SK-N-DZ (cell line): ENCODE measurements at places on chromosomes 6 and 20.

- DNase-seq: no peak
Observed at GRCh38 chr20:53834062-53834442, 236.3 kb downstream of the BCAS1 start.

DNA sequence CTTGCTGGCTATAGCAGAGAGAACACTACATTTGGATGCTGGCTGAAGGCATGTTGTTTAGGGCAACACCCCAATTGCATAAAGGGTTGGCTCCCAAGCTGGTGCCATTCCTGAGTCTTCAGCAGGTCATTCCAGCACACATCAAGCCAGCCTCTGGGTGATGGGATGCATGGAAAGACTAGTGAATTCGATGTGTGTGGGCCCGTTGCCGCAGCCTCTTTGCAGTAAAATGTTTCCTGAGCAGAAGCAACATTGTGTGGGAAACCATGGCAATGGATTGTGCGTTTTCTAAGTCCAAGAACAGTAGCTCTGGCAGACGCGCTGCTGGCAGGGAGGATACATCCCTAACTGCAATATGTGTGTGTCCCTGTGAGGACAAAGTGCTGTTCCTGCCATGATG, 142.4 kb upstream of the SLC24A3 start:
- no peak for DNase-seq

DNA sequence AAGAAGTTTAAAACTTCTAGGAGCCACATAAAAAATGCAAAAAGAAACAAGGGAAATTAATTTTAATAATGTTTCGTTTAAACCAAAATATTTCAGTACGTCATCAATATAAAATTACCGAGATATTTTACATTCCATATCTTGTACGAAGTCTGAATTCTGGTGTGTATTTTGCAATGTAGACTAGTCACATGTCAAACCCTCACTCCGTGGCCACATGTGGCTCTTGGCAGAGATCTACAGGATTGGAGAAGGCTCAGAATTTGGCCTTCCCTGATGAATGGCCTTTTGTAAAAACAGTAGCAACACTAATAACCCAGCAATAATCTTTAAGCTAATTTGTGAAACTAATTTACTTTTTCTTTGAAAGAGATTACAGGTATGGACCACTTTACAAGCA, 217.1 kb downstream of the PRL start:
- DNase-seq: no peak

- DNase-seq: peak; percentile 78
Observed at GRCh38 chr20:37257988-37258387, 3.6 kb downstream of the GHRH start.

GRCh38 chr20:43034981-43035724, 154.6 kb downstream of the PTPRT start:
- no peak for DNase-seq

DNA sequence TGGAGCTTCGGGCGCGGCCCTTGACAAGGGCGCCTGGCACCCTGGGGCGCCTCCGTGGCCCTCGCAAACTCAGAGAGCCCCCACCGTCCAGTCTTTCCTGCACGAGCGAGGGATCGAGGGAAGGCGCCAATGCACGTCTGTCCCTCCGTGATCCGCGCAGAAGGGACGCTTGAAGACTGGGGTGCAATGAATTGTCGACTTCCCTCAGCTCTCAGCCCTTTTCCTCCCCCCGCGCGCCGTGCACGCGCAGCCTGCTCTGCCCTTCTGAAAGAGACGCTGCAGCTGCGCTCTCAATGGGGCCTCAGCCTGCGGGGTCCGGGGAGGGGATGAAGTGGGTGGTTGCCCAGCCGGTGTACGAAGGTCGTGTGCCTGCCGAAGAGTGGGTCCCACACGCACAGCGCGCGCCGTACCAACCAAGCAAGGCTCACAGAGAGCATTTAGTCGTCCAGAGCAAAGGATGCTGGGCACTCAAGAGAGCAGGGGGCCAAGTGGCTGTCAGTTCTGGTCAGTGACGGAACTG, 5.5 kb upstream of the SOX4 start:
- DNase-seq: peak; percentile 80

DNA sequence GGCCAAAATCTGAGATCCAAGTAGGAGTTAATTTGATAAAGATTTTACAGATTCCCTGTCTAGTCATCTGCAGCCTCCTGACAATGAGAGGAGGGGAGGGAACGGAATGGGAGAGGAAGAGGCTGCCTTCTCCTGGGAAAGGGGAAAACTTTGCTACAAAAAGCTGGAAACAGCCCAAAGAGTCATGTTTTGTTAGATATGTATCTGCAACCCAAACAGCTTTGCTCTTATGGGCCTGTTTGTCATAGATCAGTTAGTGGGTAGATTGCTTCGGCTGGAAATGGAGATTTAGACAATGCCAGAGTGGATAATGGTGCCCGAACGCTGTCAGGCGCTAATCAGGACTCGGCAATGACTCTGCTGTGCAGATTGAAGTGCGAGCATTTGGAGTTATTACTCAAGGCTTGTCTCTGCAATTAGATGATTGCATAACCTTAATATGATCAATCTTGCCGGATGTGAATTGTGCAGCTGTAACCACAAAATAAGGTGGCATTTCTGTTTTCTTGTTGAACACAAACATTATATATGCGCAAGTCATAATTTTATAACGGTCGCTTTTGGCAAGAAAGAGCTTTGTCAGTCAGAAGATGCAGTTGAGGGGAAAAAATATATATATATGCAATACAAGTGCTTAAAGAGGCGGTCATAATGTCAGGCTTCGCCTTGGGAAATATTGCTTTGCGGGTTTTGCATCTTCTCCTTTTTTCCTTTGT, 92.4 kb upstream of the MAFB start:
- DNase-seq: peak; percentile 23

DNA sequence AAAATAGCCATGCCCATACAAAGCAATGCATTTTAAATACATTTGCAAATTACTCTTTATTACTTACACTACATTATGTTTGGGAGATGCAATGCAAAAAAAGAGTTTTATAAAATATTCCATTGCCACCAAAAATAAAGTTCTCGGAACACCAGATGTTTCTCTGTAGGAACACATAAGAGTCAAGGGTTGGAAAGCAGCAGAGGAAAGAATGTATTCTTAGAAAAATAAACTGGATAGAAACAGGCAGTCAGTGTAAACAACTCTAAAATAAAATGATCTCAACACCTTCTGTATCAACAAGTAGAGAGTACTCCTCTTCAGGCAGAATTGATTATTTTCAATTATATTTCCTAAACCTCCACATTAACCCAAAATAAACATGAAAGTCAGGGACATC, 28.1 kb downstream of the KIF13A start:
- DNase-seq: no peak

DNA sequence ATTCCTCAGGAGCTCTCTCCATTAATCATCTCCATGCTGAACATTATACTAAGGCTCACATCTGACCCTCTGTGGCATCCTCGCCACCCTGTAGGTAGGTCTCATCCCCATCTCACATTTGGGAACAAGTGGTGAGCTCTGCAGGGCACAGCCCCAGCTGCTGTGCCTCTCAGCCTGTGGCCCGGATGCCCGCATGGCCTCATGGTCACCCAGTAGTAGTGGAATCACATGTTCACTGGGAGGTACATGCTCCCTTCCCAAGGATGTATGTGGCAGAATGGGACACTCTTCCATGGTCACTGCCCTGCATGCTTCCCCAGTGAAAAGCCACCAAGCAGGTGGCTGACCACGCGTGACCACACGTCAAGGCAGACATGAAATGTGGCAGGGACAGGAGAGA, 26.3 kb upstream of the APMAP start:
- DNase-seq: no peak

GRCh38 chr20:5270603-5271002, 46.2 kb downstream of the PROKR2 start:
- DNase-seq: no peak

DNA sequence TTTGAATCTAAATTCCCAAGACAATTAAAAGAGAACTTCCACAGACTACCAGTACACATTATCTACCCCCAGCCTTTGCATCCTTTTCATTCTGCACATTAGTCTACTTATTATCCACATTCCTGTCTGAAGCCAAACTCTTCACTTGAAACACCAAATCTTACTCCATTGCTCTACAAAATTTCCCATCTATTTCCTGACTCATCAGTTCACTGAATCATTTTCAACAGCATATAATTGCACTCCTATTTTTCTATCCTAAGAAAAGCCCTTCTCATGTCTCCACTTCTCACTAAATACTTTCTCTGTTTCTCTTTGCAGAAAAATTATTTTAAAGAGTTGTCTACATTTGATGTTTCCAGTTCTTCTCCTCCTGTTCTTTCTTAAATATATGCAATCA, 239.4 kb upstream of the FERMT1 start:
- no peak for DNase-seq

- DNase-seq: no peak
Observed at GRCh38 chr6:137226697-137227096, 7.5 kb upstream of the IFNGR1 start.

GRCh38 chr6:107401573-107401972, 57.8 kb downstream of the PDSS2 start:
- no peak for DNase-seq

- no peak for DNase-seq
Observed at GRCh38 chr20:55760586-55760985, 244.7 kb downstream of the CBLN4 start.

DNA sequence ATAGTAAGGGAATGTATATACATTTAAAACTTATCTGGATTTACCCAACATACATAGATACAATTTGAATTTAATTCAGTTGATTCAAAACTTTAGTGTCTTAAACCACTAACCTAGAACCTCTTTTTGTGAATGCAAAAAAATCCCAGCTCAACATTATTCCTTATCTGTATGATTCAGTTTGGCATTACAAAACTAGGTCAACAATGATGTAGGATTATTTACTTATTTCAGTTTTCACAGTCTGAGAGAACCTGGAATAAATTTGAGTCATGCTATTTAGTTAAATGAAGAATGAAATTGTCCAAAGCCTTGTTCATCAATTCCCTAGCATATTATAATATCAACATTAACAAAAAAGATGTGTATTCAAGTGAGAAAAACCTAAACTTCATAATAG, 7.4 kb upstream of the PLCB1 start:
- DNase-seq: no peak

GRCh38 chr6:15475261-15475660, 187.6 kb downstream of the DTNBP1 start:
- DNase-seq: no peak

- DNase-seq: no peak
Observed at GRCh38 chr6:65631711-65632110, 75.3 kb downstream of the EYS start.

- DNase-seq: peak; percentile 52
Observed at GRCh38 chr20:25081065-25081729, 744 bp downstream of the VSX1 start.

GRCh38 chr6:66508433-66508832, 801.4 kb upstream of the EYS start:
- DNase-seq: no peak

- DNase-seq: no peak
Observed at GRCh38 chr6:36358226-36358915, 21.7 kb upstream of the BNIP5 start.

DNA sequence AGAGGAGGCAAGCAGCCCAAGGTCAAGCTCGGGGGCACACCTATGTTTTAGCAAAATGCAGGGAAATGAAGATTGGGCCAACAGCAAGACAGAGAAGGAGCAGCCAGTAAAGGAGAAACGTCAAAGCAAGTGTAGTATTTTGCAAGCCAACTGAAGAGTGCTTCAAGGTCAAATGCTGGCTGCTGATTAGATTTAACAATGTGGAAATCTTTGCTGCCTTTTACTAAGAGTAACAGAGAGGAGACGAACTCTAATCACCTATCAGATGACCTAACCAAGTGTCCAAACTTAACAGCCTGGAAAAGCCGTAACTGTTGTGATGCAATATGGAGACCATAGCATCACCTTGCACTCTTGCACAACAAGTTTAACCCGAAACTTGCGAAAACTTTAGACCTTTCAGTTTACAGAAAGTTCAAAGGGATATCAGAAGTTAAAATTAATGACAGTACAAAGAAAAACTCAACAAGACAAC, 30.4 kb downstream of the AKIRIN2 start:
- DNase-seq: no peak

GRCh38 chr6:42448927-42449659, 2.6 kb downstream of the TRERF1 start:
- no peak for DNase-seq

DNA sequence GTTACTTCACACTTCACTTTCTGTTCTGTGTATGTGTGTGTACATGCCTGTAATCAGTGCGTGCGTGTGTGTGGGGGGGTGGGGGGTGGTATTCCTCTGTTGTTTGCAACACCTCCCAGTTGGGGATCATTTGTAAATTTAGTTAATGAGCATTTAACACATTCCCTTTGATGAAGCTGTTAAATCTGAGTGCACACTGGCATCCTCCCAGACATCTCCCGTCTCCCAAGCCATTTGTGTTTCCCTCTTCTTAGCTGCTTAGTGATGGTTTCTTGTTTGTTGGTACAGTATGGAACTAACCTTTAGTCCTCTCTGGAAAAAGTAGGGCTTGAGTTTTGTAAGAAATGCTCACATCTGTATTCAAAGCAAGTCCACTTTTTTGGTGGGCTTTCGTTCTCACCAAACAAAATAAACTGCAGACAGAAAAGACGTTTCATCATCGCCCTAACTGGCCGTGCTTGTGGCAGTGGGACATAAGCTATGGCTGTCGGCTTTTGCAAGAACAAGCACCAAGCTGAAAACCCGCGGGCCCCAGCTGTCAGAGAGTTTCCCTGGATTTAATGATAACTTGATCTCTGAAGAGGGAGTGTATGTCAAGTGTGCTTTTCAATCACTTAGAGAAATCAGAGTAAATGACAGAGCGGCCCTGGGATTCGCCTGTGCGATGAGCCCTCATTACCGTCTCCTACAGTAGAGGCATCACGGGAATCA, 54.9 kb upstream of the SASH1 start:
- no peak for DNase-seq

DNA sequence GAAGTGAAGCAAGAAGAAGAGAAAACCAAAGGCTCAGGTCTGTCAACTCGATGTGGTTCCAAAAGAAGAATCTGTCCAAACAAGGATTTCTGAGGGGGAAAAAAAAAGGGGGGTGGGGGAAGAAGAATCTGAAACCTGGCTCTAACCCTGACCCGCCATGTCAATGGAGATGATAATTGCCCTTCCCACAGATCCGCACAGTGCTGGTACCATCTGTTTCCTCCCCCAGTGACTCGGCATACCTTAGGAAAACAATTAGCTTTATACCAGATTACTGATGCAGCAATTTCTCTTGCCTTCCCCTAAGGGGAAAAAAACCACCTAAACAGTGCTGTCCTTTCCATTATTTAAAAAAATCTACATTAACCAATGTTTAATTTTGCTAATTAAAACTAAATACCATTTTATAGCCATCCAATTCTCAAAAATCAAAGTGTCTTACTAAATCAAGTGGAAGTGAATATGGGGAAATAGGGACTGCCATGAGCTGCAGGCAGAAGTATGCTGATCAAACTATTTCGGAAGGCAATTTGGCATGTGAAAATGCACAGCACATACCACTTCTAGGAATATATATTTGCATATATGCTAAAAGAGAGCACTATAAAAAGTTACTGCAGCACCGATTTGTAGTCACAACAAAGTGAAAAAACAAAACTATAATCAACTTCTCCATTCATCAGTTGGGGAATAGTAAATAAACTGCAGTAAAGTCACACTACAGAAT, 46.8 kb downstream of the MAP7 start:
- no peak for DNase-seq
